ENCODE measurements at places on chromosomes 12 and 14. TPM values are rescaled to one million over a fixed set of nuclear protein-coding genes. Genes with fewer than 3 reads are reported as not detected.

Gene PIK3C2G
- 5.2 TPM for polyA plus RNA-seq

Gene RTL1
- 0.08 TPM for polyA plus RNA-seq

Gene HHIPL1
- 1.8 TPM for polyA plus RNA-seq

Gene TNFAIP2
- polyA plus RNA-seq, result 36.9 TPM

Gene NR4A1
- polyA plus RNA-seq, result 14.8 TPM

Gene KERA
- 0.05 TPM for polyA plus RNA-seq

Gene IL26
- polyA plus RNA-seq, result not detected

Gene GYS2
- 0.28 TPM for polyA plus RNA-seq

Gene GTF2A1
- polyA plus RNA-seq, result 33.1 TPM

Gene ACRBP
- polyA plus RNA-seq, result 4.2 TPM

Gene PLD4
- 4.3 TPM for polyA plus RNA-seq

DNA sequence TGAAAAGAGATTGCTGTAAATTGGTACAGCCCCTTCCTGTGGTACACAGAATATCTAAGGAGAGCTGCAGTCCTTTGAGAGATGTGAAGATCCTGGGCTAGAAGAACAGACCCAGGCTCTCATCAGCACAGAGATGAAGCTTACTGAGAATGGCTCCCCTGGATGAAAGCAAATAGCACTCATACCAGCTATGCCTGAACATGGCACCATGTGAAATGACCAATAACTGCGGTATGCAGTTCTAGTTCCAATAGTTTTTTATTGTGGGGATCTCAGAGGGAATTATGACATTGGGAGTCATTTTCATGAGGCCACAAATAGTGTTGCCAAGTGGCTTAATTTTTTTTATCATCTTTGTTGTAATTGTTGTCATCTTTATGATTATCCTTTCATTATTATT, 15.4 kb upstream of the TRHDE start:
- no peak for DNase-seq

GRCh38 chr14:91373591-91374254, 43.9 kb downstream of the CCDC88C start:
- DNase-seq, result no peak

GRCh38 chr14:23110579-23111365, 6.0 kb upstream of the CIROP start:
- DNase-seq, result no peak

- no peak for DNase-seq
Measured at GRCh38 chr12:57104292-57104910, 6.8 kb downstream of the STAT6 start.

DNA sequence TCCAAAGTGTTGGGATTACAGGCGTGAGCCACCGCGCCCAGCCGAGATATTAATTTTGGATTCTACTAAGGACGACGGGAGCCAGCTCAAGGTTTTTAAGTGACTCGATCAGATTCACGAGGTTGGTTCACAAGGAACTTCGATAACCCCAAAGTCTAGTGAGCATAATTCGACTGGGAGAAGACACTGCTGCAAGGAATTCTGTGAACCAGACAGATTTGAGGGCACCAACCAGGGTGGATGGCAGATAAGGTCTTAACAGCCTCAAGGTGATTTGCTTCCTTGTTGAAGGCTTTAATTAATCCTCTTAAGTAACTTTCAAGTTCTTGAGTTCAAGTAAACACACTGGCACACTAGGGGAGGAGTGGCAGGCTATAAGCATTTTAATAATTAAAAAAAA, 1.1 kb upstream of the KLHDC2 start:
- no peak for DNase-seq

- no peak for DNase-seq
Measured at GRCh38 chr12:104825408-104825807, 132.7 kb downstream of the SLC41A2 start.

- no peak for DNase-seq
Measured at GRCh38 chr12:5379749-5380496, 52.0 kb upstream of the NTF3 start.

DNA sequence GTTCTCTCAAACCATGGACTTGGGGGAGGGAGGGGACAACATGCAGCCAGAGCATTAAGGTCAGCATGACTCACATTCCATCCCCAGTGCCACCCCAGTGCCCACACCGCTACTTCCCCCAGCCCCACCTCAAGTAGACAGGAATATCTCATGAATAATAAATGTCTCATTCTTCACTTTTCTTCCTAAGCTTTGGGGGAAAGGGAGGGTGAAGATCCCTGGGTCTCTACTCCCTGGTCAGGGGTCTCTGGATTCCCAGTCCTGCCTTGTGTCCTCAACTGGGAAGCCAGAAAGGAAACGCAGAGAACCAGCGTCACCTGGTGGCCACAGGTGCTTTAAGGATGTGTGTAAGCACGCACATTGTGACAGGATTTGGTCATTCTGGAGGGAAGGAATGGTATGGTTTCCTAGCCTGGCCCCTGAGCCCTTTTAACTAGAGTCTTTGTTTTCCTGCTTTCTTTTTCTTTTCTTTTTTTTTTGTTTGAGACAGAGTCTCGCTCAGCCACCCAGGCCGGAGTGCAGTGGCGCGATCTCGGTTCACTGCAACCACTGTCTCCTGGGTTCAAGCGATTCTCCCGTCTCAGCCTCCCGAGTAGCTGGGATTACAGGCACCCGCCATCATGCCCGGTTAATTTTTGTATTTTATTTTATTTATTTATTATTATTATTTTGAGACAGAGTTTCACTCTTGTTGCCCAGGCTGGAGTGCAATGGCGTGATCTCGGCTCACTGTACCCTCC, 3.4 kb downstream of the GPR84 start:
- DNase-seq, result no peak

- no peak for DNase-seq
Measured at GRCh38 chr12:131454418-131455217, 256.3 kb upstream of the SFSWAP start.

DNA sequence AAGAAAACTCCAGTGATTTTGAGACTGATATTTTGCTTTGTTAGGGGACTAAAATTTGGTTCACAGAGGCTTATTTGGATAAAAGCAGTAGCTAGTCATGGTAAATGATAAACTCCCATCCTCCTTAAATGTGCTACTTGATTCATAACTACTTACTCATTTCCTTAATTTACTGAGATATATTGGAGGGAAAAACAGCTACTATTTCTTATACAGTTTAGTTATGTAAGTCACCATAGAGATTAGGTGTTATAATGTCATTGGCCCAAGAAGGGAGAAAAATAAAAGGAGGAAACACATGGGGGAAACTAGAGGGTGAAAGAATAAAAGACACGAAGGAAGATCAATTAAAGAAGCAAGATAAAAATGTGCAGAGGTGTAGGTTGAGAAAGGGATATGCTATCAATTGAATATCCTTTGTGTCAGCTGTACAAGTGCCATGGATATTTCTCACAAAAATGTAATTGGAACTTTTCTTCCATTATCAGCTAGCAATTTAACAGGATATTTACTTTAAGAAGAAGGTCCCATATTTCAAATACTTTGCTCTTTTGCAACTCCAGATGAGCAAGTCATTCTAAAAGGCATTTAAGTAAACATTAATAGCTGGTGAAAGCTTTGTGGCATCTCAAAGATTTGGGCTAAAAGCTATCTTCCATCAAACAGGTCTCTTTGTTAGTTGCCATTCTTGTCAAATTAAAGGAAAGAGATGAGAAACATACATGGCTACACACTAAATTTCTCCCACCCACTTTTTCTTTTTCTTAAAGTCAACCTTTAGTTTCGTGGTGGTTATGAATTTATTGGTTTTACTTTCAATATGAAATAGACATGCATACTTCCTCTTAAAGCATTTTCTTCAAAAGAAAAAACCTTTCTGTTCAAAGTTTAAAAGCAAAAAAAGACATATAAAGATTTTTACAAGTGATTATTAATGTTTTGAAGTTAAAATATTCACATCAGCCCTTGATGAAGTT, 439.5 kb downstream of the CCER1 start:
- DNase-seq, result no peak

DNA sequence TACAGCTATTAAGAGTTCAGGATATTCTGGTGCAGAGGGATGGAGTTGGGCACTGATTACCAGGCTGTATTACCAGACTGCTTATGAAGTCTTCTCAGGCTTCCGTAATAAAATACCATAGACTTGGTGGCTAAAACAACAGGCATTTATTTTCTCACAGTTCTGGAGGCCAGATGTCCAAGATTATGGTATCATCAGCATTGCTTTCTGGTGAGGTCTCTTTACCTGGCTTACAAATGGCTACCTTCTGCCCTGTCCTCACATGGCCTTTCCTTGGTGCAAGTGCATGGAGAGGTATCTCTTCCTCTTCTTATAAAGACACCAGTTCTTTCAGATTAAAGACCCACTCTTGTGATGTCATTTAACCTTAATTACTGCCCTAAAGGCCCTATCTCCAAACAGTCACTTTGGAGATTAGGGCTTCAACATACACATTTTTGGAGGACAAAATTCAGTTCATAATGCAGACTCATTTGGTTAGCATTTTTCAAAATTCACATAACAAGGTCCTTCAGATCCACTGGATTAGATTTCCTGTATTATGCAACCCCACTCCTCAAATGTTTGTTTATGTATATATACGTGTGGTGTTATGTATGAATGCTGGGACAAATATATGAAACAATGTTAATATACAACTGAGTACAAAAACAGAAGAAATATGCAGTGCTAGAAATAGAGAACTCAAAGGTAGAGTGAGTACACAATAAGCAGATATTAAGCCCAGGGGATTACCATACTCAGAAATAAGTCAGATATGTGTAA, 9.3 kb upstream of the ATP2B1 start:
- DNase-seq, result no peak

- DNase-seq, result no peak
Measured at GRCh38 chr12:70393787-70394499, 27.9 kb downstream of the KCNMB4 start.

GRCh38 chr14:68767248-68767645, 25.6 kb downstream of the ZFP36L1 start:
- DNase-seq, result no peak

- no peak for DNase-seq
Measured at GRCh38 chr12:127310548-127310947, 956.4 kb upstream of the TMEM132C start.

GRCh38 chr14:93655078-93655750, 133.1 kb downstream of the PRIMA1 start:
- DNase-seq, result peak; percentile 68

GRCh38 chr12:94561943-94562411, 88.4 kb downstream of the TMCC3 start:
- no peak for DNase-seq

- DNase-seq, result no peak
Measured at GRCh38 chr12:7872566-7873319, at the start of gene SLC2A14. Gene SLC2A14, minus strand, starts transcription at chr12:7872915. Its CDS starts 3,035 bp downstream, at chr12:7869880.

DNA sequence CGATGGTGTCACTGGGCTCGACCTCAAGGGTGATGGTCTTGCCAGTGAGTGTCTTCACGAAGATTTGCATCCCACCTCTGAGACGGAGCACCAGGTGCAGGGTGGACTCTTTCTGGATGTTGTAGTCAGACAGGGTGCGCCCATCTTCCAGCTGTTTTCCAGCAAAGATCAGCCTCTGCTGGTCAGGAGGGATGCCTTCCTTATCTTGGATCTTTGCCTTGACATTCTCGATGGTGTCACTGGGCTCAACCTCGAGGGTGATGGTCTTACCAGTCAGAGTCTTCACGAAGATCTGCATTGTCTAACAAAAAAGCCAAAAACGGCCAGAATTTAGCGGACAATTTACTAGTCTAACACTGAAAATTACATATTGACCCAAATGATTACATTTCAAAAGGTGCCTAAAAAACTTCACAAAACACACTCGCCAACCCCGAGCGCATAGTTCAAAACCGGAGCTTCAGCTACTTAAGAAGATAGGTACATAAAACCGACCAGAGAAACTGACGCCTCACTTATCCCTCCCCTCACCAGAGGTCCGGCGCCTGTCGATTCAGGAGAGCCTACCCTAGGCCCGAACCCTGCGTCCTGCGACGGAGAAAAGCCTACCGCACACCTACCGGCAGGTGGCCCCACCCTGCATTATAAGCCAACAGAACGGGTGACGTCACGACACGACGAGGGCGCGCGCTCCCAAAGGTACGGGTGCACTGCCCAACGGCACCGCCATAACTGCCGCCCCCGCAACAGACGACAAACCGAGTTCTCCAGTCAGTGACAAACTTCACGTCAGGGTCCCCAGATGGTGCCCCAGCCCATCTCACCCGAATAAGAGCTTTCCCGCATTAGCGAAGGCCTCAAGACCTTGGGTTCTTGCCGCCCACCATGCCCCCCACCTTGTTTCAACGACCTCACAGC, 717 bp downstream of the UBC start:
- DNase-seq, result no peak

DNA sequence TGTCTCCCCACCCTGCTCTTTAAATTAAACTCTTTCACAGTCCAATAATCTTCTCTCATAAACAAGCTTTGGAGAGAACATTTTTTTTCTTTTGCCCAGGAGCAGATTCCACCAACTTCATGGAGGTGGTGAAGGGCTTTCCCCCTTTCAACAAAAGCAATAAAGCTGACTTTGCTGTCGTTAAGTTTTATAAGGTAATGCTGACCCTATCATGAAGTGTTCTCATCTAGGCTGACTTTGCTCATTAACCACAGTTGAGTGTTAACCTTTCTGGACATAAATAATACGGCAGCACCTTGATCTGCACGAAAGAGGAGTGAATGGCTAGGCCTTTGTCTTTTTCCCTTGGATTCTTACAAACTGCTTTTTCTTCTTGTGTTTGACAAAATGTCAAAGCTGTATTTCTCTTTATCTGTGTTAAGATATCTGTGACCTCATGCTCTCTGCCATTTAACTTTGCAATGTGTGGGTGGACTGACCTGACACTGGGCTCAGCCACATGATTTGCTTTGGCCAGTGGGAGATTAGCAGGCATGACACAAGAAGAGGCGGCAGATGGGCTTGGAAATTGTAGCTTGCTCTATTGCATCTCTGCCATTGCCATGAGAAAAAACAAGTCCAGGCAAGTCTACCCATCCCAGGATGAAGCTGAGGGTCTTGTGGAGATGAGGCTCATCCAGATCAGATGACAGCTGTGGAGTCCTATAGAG, 470.9 kb upstream of the CCDC196 start:
- DNase-seq, result peak; percentile 42

- DNase-seq, result no peak
Measured at GRCh38 chr12:126747530-126748149, 1519.3 kb upstream of the TMEM132C start.

DNA sequence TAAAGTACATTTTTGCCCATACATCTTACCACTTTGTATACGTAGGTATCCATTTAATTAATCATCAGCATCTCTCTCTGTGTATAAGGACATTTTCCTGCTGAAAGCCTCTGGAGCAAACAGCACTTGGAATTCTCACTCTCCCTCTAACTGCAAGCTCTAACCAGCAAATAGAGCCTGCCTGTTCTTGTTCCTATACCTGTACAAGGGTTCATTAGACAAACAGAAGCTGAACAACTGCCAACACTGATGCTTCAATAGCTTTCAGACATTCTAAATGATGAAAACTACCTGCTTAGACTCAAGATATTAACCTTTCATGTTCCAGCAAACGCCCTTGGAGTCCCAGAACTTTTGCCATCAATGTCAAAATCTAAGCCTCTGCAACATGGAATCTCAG, 98.0 kb downstream of the KCNH5 start:
- DNase-seq, result no peak

- DNase-seq, result no peak
Measured at GRCh38 chr14:72822946-72823611, 70.8 kb downstream of the DPF3 start.

GRCh38 chr12:87329076-87329863, 699.9 kb downstream of the C12orf50 start:
- no peak for DNase-seq

GRCh38 chr14:95953111-95953724, 76.6 kb downstream of the TUNAR start:
- DNase-seq, result peak; percentile 32
